Activated naive CD8-positive, alpha-beta T cell treated with anti-CD3 and anti-CD28 coated beads, Interleukin-2, amount 10 ng/mL, durations not matched to agents 7 days and 5 days (primary cell): ENCODE measurements at places on chromosomes 2 and 18. TPM values are rescaled to one million over a fixed set of nuclear protein-coding genes. Genes with fewer than 3 reads are reported as not detected.

GRCh38 chr2:192053921-192054320 is 140.8 kb downstream of the TMEFF2 start:
- DNase-seq = no peak

- no peak for DNase-seq
Observed at GRCh38 chr18:75063196-75063595, 145.7 kb downstream of the PTGR3 start.

DNA sequence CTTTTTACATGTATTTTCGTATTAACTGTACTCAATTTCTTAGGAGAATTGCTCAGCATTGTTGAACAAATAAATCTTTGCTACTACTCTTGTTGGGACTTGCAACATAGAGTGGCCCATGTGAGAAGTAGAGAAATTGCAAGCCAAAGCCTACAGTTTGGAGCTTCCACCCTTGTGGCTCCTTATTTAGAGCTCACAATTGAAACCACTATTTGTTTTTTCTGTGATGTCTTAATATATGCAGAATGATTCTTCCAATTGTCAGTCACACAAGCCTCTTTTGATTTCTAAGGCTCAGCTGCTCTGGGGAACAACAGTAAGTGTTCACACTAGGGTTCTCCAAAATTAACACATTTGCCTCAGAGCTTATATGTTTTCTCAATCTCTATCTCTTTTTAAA is 60.2 kb upstream of the GALNT13 start:
- DNase-seq = no peak

GRCh38 chr18:2719040-2719439 is 63.5 kb downstream of the SMCHD1 start:
- no peak for DNase-seq

DNA sequence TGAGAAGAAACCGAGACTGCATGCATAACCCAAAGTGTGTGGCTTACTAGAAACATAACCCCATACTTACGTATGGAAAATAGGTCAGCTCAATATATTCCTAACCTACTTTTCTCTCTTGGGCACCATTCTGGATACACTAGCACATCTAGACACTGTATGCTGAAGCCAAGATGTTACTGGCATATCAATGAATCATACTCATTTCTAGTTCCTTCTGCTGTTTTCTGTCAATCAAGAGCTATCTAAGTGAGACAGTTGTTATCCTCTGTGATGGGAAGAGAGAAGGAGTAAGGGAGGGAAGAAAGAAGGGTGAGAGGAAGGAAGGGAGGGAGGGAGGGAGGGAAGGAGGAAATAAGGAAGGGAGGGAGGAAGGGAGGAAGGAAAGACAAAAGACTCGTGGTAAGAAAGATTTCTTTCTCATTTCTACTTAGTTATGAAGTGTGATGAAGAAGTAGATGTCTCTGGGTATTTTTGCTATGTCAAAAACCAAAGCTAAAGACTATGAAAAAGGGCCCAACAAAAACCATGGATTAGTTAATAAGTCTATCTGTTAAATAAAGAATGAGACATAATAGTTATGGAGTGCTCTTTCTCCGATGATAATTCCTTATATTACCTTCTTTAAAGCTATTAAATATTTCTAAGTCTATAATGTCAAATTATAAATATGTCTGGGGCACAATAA is 248.4 kb downstream of the ZNF521 start:
- DNase-seq = no peak

- no peak for DNase-seq
Observed at GRCh38 chr2:85395912-85396475, 14.2 kb downstream of the CAPG start.

GRCh38 chr2:98665677-98666076 is 57.3 kb downstream of the UNC50 start:
- no peak for DNase-seq

DNA sequence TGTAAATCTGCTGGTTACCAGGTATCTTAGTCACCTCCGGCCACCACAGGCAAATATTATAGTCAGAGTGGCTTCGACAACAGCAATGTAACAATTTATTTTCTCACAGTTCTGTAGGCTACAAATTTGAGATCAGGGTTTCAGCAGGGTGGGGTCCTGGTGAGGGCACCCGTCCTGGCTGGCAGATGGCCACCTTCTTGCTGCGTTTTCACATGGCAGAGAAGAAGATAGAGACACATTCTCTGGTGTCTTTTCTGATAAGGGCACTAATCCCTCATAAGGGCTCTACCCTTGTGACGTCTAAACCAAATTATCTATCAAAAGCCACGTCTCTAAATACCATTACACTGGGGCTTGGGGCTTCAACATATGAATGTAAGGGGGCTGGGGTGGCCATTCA is 843.2 kb upstream of the FANCL start:
- no peak for DNase-seq

- DNase-seq = no peak
Observed at GRCh38 chr18:76558881-76559667, 64.0 kb upstream of the ZNF516 start.

DNA sequence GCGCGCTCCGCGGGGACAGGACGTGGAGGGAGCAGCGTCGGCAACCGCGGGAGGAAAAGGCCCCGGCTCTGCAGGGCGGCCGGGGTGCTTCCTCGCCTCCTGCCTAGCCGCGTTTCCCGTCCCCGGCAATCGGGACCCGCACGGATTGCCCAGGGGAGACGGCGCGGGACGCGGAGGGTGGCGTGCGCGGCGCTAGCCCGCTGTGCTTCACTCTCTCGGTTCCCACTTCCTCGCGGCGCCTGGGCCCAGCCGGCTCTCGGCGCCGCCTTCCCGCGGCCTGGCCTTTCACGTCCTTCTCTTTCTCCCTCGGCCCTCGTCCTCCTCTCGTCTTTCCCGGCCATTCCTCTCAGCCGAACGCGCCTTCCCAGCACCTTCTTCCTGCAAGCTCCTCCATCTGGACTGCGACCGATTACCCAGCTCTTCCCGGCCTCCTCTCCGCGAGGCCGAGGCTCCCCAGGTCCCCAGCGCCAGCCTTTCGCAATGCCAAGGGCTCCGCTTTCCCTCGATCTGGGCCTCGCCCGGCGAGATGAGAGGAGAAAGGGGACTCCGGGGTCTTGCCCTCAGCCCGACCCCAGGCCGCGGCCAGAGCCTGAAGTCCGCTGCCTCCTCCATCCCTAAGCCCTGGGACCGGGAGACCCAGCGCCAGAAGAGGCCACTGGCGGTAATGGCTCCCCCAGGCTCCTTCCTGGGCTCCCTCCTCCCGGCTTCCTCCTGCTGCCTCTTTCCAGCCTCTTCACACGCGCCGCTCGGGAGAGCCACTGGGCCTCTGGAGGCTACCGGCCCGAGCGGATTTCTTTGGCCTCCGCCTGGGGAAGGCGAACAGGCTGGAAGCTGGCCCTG is 34.3 kb upstream of the ATP6V1B1 start:
- peak; percentile 56 for DNase-seq

GRCh38 chr2:45551862-45552261 is 59.2 kb downstream of the SRBD1 start:
- DNase-seq = no peak

- DNase-seq = no peak
Observed at GRCh38 chr2:172404824-172405223, 22.6 kb upstream of the ITGA6 start.

DNA sequence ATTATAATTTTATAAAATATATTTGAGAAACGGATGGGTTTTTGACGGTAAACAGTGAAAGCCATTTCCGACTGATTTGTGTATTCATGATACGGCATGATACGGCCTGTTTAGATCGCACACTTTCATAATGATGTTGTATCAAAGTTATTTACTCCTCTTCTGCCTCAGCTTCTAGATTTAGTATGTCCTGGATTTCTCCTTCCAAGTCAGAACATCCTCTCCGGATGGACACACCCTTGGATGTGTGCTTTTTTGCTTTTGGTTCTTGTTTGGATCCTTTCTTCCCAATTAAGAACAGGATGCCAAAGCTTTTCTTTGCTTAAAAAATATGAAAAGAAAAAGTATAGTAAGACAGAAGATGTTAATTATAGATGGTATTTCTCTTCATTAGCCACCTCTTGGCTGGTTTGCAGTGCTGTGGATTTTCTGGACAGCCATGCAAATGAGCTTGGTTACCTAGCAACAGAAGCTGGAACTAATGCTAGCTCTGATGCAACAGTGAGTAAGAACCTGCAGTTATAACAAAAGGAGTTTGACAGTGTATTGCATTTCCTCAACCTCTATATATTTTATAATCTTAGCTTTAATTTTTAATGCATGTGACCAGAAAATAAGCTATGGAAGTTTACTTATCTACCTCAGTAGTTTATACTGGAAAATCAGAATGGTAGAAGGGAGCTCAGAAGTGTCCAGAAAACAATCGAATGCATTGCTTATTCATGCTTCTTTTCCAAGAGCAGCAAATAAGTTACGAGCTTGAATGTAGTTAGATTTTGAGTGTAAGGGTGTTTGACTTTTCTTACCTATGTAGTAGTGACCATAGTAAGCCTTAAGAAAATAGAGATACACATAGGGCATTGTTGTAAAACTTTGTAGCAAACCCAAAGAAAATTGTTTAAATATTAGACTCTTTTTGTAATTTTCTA is 27.9 kb downstream of the RMND5A start:
- no peak for DNase-seq

- no peak for DNase-seq
Observed at GRCh38 chr18:75023473-75023872, 185.5 kb downstream of the PTGR3 start.

- no peak for DNase-seq
Observed at GRCh38 chr2:14915983-14916382, 283.5 kb downstream of the LRATD1 start.

- no peak for DNase-seq
Observed at GRCh38 chr2:84676295-84676694, 160.0 kb downstream of the DNAH6 start.

GRCh38 chr2:6557737-6558136 is 308.0 kb downstream of the CMPK2 start:
- DNase-seq = no peak

- DNase-seq = no peak
Observed at GRCh38 chr2:164061129-164061746, 325.4 kb upstream of the FIGN start.

DNA sequence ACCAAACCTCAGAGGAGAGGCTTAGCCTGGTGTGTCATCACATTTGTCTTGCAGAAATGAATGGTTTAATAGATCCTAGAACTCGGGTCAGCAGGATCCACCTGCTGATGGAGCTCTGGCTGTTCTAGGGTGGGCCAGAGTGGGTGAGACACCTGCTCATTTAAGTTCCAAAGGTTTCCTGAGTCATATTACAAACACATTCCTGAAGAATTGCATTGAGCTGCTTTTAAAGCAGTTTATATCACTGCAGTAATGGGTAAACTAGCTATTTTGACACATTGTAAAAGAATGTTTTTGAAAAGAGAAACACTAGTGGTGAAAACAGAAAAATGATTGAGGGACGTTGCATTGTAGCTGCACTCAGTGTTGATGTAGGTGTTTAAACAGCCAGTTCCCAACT is 175.3 kb upstream of the TCF4 start:
- no peak for DNase-seq

DNA sequence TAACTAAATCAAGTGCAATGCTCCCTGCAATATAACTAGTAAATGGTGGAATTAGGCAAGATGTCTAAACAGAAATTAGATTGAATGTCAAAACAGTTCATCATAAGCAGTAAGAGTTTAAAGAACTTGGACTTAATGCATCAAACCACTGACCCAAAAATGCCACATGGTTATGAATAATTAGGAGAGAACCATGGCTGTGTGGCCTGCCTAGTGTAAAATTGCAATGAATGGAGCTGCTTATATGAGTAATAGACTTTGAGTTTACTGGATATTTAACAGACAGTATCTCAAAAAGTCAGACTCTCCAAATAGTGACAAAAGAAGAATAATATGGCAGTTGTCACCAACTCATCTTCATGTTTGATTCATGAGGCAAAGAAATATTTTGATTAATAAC is 101.6 kb upstream of the COL5A2 start:
- DNase-seq = no peak

DNA sequence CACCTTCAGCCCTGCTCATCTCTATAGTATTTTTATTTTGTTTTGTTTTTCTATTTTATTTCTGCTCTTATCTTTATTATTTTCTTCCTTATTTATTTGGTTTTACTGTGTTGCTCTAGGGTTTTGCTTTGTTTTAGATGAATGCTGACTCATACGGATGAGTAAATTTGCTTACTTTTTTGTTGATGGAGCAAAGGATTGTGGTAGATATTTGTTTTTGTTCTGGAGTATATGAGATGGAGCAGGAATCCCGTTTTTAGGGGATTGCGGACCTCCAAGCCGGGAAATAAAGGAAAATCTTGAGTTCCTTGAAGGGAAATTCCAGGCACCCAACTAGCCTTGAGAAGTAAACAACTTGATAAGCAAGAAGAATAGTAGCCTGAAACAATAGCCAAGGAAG is 15.3 kb upstream of the COLEC12 start:
- no peak for DNase-seq

GRCh38 chr2:238379096-238379810 is 47.5 kb upstream of the ASB1 start:
- DNase-seq = peak; percentile 50

DNA sequence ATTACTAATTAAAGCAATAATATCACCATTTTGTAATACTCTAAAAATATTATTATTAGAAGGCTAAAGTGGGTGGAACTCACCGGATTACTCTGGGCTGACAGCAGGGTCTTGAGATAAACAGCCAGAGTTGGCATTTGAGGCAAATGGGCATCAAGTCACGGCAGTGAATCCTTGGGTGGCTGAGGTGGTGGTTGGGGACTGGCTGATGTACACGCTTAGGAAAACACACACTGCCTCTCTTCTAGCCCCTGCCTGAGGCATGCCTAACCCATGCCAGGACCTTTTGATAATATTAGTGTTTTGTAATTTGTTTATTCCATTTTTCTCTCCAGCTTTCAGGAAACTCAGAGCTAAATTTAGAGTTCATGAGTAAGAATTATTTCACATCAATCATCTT is 76.8 kb downstream of the ACKR3 start:
- DNase-seq = no peak

DNA sequence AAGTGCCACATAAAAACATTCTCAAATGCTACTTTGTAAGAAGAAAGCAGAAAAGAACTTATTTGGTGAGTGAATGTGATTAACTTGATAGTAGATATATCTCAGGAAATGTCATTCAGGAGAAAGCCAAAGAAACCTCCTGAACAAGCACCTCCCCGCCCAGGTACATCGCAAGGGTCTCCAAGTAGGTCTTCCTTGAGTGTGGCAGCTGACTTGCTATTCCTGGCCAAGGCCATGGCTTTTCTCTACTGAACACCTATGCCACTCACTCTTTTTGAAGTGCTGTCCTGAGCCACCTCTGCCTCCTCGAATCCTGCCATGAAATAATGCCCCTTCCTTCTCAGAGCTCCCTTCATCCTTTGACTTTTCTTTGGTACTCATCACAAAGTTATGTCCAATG is 54.0 kb downstream of the NDUFA10 start:
- DNase-seq = no peak

Gene PXDN
- total RNA-seq = 0.86 TPM

Gene SPATA3
- total RNA-seq = not detected

Gene MOB4
- 18.1 TPM for total RNA-seq

Gene C1QL2
- not detected for total RNA-seq

Gene CYS1
- 0.14 TPM for total RNA-seq

Gene NAT8
- not detected for total RNA-seq

Gene ABCB6
- total RNA-seq = 13.1 TPM

Gene RNF152
- 0.17 TPM for total RNA-seq

Gene ANKRD62
- not detected for total RNA-seq

Gene ANKRD30B
- total RNA-seq = not detected

Gene MYOM1
- 3.3 TPM for total RNA-seq

Gene DSG1
- not detected for total RNA-seq

Gene MOGAT1
- not detected for total RNA-seq
